ENCODE measurements at places on chromosomes 7 and 10. TPM values are rescaled to one million over a fixed set of nuclear protein-coding genes. Genes with fewer than 3 reads are reported as not detected.

- DNase-seq, result no peak
- no peak overlapping the region for H3K27ac ChIP-seq
- H3K4me3 ChIP-seq, result no peak overlapping the region
- peaks cover 59% of the 10 kb centered on the region for H3K36me3 ChIP-seq
Measured at GRCh38 chr10:114839901-114840300, 18.3 kb downstream of the FHIP2A start.

- peaks cover 11% of the 10 kb centered on the region for H3K4me1 ChIP-seq
- H3K27me3 ChIP-seq, result peaks cover 76% of the 10 kb centered on the region
- no peaks in the 10 kb centered on the region for H3K36me3 ChIP-seq
- no peak overlapping the region for H3K27ac ChIP-seq
Measured at GRCh38 chr10:110151971-110152370, 55.4 kb upstream of the MXI1 start.

DNA sequence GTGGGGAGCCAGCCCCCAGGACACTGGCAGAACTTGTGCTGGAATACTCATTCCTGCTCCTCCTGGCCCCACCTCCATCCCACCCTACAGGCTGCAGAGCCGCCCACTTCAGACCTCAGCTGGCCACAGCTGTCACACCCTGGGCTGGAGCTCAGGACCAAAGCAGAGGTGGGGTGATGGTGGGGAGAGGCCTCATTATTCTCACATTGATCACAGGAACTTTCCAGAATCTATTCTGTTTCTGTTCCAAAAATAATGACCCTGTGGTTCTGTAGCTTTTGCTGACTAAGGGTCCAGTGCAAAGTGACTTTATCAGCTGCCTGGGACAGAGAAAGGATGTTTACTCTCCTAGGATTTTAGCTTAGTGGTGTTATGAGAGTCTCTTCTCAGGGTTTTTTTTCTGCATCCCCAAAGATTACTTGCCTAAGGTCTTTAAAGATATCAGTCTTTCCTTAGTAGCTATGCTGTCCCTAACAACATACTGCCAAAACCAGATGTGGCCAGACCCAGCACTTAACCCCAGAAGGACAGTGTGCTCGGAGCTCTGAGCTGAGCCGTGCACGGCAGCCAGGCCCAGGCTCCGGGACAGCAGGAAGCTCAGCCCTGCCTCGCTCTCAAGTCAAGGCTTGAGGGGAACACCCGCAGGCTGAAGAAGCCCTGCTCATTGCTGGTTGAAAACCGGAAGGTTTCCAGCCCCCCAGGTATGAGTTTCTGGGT lies 223.3 kb downstream of the MLLT10 start:
- DNase-seq, result no peak
- peaks cover 25% of the 10 kb centered on the region for H3K36me3 ChIP-seq
- no peak overlapping the region for H3K27ac ChIP-seq
- H3K27me3 ChIP-seq, result no peaks in the 10 kb centered on the region
- H3K4me1 ChIP-seq, result no peaks in the 10 kb centered on the region
- H3K4me3 ChIP-seq, result no peak overlapping the region

DNA sequence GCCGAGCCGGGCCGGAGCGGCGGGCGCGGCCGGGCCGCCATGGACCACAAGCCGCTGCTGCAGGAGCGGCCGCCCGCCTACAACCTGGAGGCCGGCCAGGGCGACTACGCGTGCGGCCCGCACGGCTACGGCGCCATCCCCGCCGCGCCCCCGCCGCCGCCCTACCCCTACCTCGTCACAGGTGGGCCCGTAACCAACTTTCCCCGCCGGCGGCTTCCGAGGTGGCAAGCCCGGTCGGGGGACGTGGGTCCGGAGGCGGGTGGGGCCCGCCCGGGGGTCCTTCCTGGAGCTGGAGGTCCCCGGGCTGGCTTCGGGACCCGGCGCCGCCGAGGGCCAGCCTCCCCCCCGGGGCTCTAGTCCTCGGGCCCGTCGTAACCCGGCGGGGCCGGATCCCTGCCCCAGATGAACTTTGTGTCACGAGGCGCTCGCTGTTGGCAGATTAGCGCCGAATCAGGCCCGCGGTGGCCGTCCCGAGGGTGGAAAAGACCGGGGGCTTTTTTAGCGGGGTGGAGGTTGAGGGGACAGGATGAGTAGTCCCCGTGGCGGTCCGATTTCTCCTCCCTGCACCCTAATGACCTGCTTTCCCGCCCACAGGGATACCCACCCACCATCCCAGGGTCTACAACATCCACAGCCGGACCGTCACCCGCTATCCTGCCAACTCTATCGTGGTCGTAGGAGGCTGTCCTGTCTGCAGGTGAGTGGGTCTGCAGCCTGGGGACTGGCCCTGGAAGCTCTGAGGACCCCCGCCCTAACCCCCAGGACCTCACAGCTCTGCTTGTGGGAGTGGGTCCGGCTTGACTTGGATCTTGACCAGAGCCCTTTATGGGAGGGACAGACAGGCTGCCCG lies 496 bp downstream of the BRI3 start:
- DNase-seq, result no peak
- peak overlapping the region; percentile 63 for H3K4me3 ChIP-seq
- H3K27me3 ChIP-seq, result no peaks in the 10 kb centered on the region
- no peak overlapping the region for H3K27ac ChIP-seq
- H3K36me3 ChIP-seq, result no peaks in the 10 kb centered on the region

DNA sequence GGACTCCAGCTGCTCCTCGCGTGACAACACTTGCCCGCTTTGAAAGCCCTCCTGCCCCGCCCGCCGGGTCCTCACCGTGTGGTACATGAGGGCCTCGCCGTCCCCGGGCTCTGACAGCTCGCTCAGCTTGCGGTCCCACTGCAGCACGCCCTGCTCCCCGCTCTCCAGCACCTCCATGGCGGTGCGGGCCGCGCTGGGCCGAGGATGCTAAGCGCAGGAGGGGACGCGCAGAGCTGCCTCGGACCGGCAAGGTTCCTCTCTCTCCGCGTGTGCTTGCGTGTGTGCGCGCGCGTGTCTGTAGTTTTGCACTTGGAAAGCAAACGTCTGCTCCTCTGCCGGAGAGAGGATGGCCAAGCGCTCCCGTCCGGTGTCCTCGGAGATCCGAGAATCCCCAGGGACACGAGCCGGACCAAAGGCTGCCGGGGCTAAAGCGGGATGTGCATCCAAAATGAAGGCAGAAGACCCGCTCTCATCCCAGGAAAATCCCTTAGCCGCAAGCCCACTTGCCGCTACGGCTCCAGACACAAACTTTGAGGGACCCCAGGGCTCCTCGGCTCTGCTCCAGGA lies at the start of gene CREB3L2:
TSS of gene CREB3L2 (minus strand) at position 558 of the 567 bp plus-strand sequence. CDS start at position 177, 381 bp downstream.
- H3K27me3 ChIP-seq, result no peaks in the 10 kb centered on the region
- DNase-seq, result peak; percentile 57
- peak within 1 kb of the TSS; percentile 93 for H3K4me3 ChIP-seq
- peaks cover 5% of the 10 kb centered on the region for H3K4me1 ChIP-seq
- H3K27ac ChIP-seq, result peak within 1 kb of the TSS; percentile 77

DNA sequence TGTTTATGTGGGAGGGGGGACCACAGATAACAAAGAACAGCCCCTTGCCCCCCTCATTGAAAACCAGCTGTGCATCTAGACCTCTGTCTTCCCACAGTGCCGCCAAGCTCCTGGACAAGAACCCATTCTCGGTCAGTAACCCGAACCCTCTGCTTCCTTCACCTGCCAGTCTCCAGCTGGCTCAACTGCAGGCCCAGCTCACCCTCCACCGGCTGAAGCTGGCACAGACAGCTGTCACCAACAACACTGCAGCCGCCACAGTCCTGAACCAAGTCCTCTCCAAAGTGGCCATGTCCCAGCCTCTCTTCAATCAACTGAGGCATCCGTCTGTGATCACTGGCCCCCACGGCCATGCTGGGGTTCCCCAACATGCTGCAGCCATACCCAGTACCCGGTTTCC lies 91.0 kb upstream of the PDCD4 start:
- no peak overlapping the region for H3K4me3 ChIP-seq
- H3K4me1 ChIP-seq, result peaks cover 21% of the 10 kb centered on the region
- H3K27ac ChIP-seq, result no peak overlapping the region
- H3K27me3 ChIP-seq, result peaks cover 4% of the 10 kb centered on the region

DNA sequence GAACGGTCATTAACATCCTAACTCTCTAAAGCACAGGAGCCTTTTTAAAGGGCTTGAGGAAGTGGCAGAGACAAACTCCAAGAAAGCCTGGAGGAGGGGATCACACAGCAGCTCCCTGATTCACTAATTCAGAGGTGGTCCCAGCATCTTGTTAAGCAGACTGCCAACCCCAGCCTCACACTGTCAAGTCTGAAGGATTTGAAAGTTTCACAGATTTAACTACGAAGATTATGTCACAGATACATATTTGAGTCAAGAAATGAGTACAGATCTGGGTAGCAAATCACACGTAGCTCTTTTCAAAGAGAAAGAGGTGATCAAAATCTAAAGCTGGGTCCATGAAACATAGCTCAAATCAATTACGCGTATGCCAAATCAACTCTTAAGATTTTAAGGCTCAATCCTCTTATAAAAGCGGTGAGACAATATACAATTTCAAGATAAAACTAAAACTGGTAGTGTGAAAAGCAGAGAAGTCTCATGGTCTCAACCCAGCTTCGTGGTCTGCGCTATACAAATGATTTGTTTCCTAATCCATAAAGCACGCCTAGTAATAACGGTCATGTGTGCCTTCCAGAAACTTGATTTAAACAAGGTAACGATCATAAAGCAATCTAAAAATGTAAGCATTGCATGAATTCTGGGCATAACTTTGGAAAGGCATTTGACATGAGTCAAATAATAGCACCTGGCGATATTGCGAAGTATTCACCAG lies 229.9 kb upstream of the MKLN1 start:
- no peak for DNase-seq
- no peak overlapping the region for H3K4me3 ChIP-seq
- H3K4me1 ChIP-seq, result peaks cover 68% of the 10 kb centered on the region
- H3K27me3 ChIP-seq, result no peaks in the 10 kb centered on the region
- no peak overlapping the region for H3K27ac ChIP-seq
- no peaks in the 10 kb centered on the region for H3K36me3 ChIP-seq

DNA sequence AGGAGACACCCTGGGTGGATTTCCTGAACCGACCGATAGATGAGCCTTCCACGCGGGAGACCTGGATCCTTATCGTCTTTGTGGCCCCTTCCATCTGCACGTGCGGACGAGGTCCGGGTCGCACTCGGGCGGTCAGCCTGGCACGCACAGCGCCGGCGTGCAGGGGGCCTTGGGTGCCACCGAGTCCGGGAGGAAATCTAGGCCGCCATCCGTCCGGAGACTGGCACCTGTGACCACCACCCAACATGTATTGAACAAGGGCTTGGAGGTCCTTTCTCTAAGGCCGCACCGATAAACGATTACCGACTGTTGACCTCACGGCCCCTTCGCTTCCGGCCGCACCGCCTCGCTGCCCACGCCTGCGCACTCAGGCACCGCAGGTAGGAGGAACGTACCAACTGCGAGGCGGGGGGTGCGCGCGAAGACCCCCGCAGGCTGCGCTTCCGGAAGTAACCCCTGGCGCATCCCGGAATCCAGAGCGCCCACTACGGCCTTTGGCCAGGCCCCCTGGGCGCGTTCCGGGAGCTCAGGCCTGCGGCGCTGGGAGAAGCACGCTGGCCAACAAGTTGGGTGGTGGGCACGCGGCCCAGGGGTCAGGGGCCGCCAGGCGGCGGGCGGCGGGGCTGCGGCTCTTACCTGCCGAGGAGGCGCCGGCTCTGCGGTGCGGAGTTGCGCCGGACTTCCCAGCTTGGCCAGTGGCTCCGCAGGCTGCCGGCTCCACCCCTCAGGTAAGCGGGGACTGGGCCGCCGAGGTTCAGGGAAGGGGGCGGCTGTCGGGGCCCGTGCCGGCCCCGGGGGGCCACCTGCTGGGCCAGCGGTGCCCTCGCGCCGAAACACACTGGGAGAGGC lies at the start of the genes ACTR3C and LRRC61:
TSS of gene ACTR3C (minus strand) at position 713 of the 849 bp plus-strand sequence. CDS start 28,249 bp downstream, outside the sequence.
TSS of gene LRRC61 (plus strand) at position 523 of the 849 bp plus-strand sequence. CDS start 13,507 bp downstream, outside the sequence.
- H3K27me3 ChIP-seq, result no peaks in the 10 kb centered on the region
- H3K4me3 ChIP-seq, result peak within 1 kb of the TSS; percentile 84
- peak; percentile 24 for DNase-seq
- H3K36me3 ChIP-seq, result peaks cover 13% of the 10 kb centered on the region

- DNase-seq, result no peak
- no peaks in the 10 kb centered on the region for H3K36me3 ChIP-seq
- H3K27me3 ChIP-seq, result peaks cover 92% of the 10 kb centered on the region
- peaks cover 9% of the 10 kb centered on the region for H3K4me1 ChIP-seq
Measured at GRCh38 chr10:75403939-75404814, 2.6 kb upstream of the ZNF503 start.

DNA sequence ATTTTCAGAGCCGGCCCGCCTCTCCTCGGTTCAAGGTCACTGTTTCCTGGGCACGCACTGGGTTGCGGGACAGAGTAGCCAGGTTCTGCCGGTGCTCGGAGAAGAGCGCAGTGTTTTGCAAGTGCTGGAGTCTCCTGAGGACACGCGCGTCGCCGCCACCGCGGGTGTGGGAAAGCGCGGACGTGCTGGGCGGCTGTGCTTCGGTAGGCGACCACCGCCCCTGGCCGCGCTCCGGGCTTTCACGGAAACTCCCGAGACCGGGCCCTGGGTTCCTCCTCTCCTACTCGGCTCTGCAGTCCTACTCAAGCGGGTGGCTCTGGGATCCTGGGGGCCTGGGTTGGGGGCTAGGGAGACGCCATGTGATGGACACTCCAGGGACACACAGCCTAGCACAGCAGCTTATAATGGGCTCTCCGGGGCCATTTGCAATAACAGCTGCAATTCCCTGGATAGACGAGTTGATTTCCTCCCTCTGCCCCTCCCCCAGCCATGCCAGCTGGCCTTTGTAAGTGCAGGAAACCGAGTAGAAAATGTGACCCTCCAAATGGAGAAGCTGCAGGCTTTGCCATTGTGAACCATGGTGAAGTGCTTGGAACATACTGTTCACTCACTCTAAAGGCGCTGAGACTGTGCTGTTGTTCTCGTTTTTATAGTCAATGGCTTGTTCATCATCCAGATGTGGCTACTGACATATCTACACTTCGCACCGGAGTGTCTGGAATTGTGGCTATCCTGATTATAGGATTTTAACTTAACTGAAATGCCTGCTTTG lies 2.1 kb downstream of the FRAT1 start:
- H3K4me3 ChIP-seq, result peak overlapping the region; percentile 85
- peaks cover 16% of the 10 kb centered on the region for H3K4me1 ChIP-seq
- DNase-seq, result peak; percentile 10
- H3K36me3 ChIP-seq, result no peaks in the 10 kb centered on the region
- H3K27me3 ChIP-seq, result no peaks in the 10 kb centered on the region

GRCh38 chr10:73509695-73510094 lies 13.9 kb upstream of the PPP3CB start:
- no peak overlapping the region for H3K4me3 ChIP-seq
- H3K36me3 ChIP-seq, result no peaks in the 10 kb centered on the region
- no peaks in the 10 kb centered on the region for H3K27me3 ChIP-seq

GRCh38 chr7:36911788-36912187 lies 187.5 kb upstream of the AOAH start:
- H3K4me1 ChIP-seq, result no peaks in the 10 kb centered on the region
- no peaks in the 10 kb centered on the region for H3K36me3 ChIP-seq
- no peak for DNase-seq
- H3K27ac ChIP-seq, result no peak overlapping the region
- H3K27me3 ChIP-seq, result no peaks in the 10 kb centered on the region
- H3K4me3 ChIP-seq, result no peak overlapping the region

The CCAR1 gene
- 79.4 TPM for total RNA-seq

The AMPH gene
- total RNA-seq, result not detected

The CALN1 gene
- total RNA-seq, result 0.26 TPM
